Hematopoietic multipotent progenitor cell treated with erythropoietin and hydrocortisone succinate and interleukin-3 and kit ligand, for 17 days (in vitro differentiated cells): ENCODE measurements at places on chromosomes 12 and 14.

DNA sequence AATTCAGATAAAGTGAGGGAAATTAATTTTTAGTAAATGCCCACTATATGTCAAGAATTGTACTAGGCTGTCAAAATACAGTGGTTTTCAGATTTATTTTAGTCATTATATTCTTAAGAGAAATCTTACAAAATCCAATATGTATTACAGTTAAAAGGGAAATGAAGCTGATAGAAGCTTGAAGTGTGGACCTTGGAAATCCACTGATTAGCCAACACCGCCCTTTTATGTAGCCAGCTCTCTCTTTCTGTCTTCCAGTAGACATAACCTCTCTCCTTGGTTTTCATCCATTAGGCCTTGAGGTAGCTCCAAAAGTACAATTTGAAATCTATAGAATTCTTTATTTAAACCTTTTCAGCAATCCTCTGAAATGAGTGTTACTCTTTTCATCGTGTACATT lies 63.2 kb downstream of the USP15 start:
- DNase-seq, result no peak

GRCh38 chr14:100159094-100159864 lies at the start of gene DEGS2:
Gene DEGS2, minus strand, starts transcription at chr14:100159645. Its CDS starts 58 bp downstream, at chr14:100159587.
- no peak for DNase-seq

GRCh38 chr14:72948481-72949138 lies 22.3 kb downstream of the DCAF4 start:
- peak; percentile 64 for DNase-seq

GRCh38 chr14:92680781-92681650 lies 67.4 kb downstream of the LGMN start:
- peak; percentile 72 for DNase-seq

DNA sequence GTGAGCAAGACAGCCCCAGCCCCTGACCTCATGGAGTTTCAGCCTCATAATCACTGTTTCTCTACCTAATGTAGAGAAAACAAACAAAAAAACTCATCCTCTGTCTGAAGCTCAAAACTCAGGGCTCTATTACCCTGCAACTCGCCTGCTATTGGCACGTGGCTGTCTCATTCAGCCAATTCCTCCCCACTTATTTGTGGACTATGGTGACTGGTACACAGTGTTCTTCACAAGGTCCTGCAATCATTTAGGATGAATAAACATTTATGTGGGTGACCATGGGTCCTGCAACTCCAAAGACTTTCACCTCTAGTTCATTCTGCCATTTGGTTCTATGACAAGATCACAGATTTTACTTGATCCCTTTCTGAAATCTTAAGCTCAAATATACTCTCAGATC lies 4.7 kb downstream of the PPP2R3C start:
- no peak for DNase-seq

GRCh38 chr12:70534466-70534865 lies 102.8 kb downstream of the PTPRB start:
- no peak for DNase-seq

DNA sequence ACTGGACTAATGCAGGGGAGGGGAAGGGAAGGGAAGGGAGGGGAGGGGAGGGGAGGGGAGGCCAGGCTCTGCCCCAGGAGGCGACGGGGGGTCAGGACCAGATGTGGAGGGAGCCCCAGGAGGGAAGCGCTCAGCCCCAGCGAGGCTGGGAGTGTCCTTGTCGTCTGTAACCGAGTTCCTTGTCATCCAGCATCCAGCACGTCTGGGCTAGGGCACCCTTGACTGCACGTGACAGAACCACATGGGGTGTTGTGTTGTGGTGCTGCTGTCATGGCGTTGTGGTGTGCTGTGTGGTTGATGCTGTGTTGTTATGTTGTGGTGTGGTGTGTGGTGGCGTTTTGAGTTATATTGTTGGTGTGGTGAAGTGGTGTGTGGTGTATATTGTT lies 28.4 kb upstream of the SFSWAP start:
- DNase-seq, result no peak

- DNase-seq, result no peak
Measured at GRCh38 chr14:102975662-102976061, 53.2 kb downstream of the AMN start.

DNA sequence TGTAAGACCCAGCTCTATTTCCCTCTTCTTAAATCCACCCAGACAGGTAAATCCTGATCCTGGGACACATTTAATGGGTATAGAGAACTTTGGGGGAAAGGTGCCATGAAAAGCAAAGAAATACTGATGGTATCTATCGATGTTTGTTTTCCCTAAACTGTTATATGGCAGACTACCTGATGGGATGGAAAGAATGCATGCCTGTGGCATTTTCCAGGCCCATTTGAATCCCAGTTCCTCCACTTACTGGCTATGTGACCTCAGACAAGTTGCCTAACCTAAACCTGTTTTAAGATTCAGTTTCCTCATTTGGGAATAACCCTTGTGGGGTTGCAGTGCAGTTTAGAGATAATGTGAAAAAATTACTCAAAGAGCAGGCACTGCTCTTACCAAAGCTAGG lies 404.5 kb downstream of the FUT8 start:
- DNase-seq, result no peak

DNA sequence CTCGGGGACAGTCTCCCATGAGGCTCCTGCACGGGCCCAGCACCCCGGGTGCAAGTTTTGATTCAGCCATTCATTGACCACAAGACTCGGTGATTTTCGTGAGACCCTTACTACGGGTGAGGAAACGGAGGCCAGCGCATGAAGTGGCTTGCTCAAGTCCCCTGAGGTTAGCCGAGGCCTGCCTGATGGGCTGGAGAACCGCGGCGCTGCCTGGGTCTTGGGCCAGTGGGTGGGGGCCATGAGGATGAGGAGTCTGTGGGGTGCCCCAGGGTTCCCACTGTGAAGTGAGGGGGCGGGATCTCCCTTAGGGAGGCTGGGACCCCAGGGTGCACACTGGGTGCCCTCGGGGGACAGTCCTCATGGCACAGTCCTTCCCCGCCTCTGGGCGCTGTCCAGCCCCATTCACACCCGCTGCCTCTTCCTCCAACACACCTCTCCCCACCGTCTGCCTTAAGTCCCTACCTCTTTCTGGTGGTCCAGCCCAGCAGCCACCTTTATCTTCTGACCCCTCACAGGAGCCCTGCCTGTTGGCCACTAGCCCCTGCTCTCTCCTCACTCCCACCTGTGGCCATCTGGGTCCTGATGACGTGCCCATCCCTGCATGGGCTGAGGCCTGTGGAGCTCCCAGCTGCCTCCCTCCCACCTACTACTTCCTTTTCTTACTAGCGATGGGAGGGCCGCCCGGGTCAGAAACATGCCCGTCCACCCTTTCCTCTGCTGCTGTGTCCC lies 16.3 kb downstream of the BEGAIN start:
- DNase-seq, result no peak

GRCh38 chr12:116631619-116632018 lies 72.4 kb downstream of the MAP1LC3B2 start:
- DNase-seq, result no peak

GRCh38 chr12:105539735-105540134 lies 209.2 kb downstream of the C12orf75 start:
- DNase-seq, result no peak

DNA sequence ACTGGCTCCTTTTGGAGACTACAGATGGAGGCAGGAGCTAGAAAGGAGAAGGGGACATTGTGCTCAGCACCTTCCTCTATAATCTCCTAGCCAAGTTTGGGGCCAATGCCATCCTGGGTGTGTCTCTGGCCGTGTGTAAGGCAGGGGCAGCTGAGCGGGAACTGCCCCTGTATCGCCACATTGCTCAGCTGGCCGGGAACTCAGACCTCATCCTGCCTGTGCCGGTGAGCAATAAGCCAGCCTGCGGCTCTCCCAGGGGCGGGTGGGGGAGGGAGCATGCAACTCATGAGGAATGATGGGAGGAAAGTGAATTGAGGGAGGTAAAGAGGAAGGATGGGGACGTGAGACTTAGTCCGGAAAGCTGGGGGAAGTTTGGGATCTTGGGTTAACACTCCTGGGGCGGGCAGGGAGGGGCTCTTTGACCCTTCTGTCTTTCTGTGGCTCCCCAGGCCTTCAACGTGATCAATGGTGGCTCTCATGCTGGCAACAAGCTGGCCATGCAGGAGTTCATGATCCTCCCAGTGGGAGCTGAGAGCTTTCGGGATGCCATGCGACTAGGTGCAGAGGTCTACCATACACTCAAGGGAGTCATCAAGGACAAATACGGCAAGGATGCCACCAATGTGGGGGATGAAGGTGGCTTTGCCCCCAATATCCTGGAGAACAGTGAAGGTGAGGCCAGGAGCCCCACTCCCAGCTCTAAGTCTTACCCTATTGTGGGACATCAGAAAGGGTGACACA lies 3.3 kb downstream of the ENO2 start:
- no peak for DNase-seq

GRCh38 chr14:42316693-42317092 lies 710.0 kb downstream of the LRFN5 start:
- DNase-seq, result no peak

GRCh38 chr12:52168019-52168717 lies 23.6 kb downstream of the KRT80 start:
- DNase-seq, result no peak

GRCh38 chr12:64452559-64453329 lies 824 bp downstream of the TBK1 start:
- DNase-seq, result peak; percentile 77

GRCh38 chr12:26869908-26870459 lies 37.0 kb upstream of the ITPR2 start:
- DNase-seq, result no peak

GRCh38 chr12:25690996-25691864 lies 138.1 kb upstream of the LMNTD1 start:
- DNase-seq, result no peak

DNA sequence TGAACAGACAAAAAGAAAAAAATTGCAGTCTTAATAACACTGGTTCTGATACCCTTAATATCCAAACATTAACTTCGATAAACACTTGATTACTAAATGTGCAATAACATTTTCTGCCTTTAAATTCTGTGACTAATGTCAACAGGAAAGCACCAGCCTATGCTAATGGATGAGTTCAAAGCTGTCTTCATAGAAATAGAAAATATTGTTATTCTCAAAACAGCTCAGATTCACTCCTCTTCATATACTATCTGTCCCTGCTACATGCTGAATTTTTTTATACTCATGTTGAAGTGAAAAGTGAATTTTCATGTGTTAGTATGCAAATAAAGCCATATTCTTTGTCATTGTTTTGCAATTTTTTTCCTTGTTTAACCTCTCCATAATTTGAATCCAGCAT lies 13.9 kb downstream of the TAS2R43 start:
- no peak for DNase-seq

DNA sequence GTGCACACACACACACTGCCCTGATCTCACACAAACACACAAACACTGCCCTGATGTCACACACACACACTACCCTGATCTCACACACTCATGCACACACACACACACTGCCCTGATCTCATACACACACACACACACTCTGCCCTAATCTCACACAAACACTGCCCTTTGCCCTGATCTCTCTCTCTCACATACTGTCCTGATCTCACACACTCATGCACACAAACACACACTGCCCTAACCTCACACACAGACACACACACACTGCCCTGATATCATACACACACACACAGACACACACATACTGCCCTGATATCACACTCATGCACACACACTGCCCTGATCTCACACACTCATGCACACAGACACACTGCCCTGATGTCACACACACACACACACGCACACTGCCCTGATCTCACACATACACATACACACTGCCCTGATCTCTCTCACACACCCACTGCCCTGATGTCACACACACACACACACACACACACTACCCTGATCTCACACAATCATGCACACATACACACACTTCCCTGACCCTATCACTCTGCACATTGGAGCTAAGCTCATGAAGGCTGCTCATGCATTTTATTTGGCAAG lies 97.6 kb upstream of the DIO3 start:
- no peak for DNase-seq

- DNase-seq, result no peak
Measured at GRCh38 chr14:50334211-50334610, 22.1 kb downstream of the DMAC2L start.

- no peak for DNase-seq
Measured at GRCh38 chr12:243381-243780, 19.3 kb downstream of the SLC6A13 start.

- DNase-seq, result no peak
Measured at GRCh38 chr12:124745891-124746570, 117.6 kb downstream of the SCARB1 start.

GRCh38 chr14:86654558-86655184 lies 1124.7 kb downstream of the FLRT2 start:
- peak; percentile 5 for DNase-seq

- no peak for DNase-seq
Measured at GRCh38 chr12:128789356-128789929, 34.3 kb downstream of the SLC15A4 start.

DNA sequence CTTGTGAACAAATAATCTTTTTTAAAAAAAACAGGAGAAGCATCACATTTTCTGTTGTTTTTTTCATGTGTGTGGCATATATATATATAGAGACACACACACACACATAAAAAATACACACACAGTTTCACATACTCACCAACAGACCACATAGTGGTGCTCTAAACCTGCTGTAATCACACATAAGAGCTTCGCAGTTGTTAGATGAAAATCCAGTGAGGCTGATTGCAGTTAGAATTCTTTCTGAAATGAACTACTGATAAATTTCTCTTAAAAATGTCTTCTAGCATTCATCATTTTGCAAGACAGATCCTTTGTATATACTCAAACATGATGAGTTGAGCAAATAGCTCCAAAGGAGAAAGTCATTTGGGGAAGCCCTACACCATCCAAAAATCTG lies 434.3 kb upstream of the STXBP6 start:
- DNase-seq, result no peak

- DNase-seq, result no peak
Measured at GRCh38 chr14:79480212-79480611, 731.1 kb downstream of the DIO2 start.

GRCh38 chr14:57987596-57988300 lies 121.9 kb upstream of the SLC35F4 start:
- no peak for DNase-seq

DNA sequence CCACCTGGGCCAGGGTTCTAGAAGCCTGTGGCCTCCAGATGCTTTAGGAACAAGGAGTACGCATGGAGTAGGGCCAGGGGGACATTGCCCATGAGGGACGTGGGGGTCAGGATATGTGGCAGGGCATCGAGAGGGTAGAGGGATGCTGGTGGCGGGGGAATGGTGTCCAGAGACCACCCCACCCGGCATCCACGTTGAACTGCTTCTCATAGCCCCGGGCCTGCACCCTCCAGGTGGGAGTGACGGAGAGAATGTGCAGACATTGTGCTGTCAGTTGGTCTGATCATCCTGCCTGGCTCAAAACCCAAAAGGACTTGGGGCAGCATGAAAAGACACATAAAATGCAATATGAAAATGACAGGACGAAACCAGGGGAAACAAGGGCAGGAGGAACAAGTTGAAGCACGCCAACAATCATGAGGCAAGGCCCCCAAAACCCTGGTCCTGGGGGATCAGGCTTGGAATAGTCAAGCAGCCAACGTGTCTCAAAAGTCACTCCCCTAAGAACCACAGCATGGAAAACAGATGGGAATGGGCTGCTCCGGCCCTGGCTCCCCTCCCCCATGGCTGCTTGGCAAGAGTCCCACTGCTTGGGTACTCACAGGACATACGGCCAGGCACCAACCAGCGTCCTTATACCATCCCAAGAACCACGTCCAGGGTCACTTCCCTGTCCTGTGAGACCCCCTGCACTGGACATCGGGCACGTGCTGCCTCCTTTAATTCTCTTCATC lies 117.9 kb downstream of the DICER1 start:
- no peak for DNase-seq

GRCh38 chr14:89957791-89958190 lies 2.1 kb downstream of the TDP1 start:
- no peak for DNase-seq
